HTR-8/SVneo (cell line): ENCODE measurements at places on chromosomes 2 and 18.

- no peak for DNase-seq
These were observed 54.2 kb downstream of the ACTR2 start for GRCh38 chr2:65281627-65282351.

- no peak for DNase-seq
These were observed 37.0 kb upstream of the CTDP1 start for GRCh38 chr18:79642626-79643025.

DNA sequence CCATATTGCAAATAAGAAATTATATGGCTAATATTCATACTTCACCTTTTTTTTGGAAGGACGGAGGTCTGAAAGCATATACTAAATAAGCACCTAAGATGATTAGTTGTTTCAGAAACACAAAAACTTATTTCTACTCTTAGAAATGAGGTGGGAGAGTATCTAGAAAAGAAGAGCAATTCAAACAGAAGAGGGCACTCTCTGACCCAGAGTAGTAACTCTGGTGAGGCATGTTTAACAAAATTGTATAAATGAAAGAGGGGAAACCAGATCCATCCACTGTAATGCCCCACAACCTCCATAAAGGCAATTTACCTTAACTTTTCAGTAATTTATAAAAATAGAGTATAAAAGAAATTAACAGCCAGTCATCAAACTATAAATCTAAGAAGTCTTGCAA, 669.6 kb upstream of the VRK2 start:
- peak; percentile 18 for DNase-seq

DNA sequence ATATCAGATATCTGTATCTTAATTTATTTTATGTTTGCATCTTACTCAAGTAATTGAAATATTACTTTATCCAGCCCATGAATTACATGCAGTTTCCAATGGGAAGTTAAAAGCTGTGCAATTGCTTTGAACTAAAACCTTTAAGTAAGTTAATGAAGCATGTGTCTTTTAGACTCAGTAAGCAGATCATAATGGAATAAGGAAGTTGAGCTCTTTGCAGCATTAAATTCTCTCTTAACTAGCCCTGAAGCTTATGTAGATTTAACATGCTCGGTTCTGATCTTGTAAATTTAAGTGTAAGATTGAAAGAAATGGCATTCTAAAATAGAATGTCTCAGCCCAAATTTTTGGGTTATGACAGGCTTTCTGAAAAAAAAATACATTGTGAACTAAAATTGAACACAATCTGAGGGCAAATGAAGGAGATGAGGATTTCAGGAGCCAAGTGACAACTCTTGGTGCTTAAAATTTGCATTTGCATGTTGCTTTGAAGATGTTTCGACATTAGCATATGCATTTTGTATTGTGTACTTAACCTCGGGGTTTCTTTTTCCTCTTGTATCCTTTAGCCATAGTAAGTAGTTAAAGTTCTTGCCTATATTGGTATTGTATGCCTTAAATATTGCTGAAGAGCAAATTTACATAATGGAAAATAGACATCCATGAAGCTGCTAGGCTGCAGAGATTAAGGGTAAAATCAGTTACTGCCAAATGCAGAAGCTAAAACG, 297.8 kb upstream of the KCNJ3 start:
- no peak for DNase-seq

- DNase-seq, result no peak
These were observed 39.1 kb downstream of the PCARE start for GRCh38 chr2:29035016-29035745.

DNA sequence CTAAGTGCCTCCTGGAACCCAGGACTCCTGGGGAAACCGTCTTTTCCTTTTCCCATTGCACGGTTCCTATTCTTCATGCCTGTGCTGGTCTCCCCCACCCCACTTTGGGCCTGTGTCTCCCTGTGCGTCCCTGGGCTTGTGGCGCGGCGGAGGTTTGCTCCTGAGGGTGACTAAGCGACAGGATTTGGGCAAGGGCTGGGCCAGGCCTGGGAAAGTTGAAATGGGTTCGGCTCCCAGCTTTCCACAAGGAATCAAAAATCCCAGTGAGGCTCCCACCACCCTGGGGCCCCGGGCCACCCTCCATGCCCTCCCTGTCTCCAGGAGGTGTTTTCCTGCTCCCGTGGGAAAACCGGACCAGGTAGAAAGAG, 197.6 kb downstream of the NDUFA10 start:
- no peak for DNase-seq

DNA sequence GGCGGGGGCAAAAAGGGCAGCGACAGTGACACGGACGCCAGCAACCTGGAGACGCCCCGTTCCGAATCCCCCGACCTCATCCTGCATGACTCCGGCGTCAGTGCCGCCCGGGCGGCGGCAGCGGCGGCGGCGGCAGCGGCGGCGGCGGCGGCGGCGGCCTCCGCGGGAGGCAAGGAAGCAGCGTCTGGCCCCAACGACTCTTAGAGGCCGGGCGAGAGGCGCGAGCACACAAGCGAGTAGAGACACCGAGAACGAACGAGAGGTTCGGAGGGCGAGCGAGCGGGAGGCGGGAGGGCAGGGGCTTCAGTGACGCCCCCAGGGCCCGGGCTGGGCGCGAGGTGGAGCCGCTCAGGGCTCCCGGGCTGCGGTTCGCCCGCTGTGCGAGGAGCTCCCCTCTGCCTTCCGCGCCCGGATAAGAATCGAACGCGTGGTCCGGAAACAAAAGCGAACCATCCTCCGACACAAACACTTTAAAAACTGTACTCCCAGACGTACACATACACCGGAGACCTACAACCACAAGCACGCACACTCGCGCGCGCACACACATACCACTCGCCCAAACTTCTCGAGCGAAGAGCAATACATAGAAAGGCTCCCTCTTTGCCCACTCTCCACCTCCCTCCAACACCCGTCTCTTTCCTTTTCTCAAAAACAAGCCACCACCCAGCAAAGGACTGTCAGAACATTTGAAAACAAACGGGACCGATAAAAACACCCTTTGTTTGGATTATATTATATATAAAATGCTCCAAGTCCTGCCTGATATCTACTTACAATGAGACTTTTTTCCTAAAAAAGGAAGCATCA, 2.8 kb downstream of the SP9 start:
- DNase-seq, result no peak

GRCh38 chr2:190679813-190680591, 31.1 kb downstream of the NAB1 start:
- peak; percentile 54 for DNase-seq
